Cerebellar cortex (tissue), 1 donor: ENCODE measurements at places on chromosomes 5 and 9.
A peak's percentile ranks its signal among the peaks of the same experiment; 100 is the strongest.

- no peak for DNase-seq
These were observed 304.4 kb upstream of the IRX4 start for GRCh38 chr5:2187156-2187555.

- no peak for DNase-seq
These were observed 110.2 kb downstream of the PJA2 start for GRCh38 chr5:109299557-109299956.

DNA sequence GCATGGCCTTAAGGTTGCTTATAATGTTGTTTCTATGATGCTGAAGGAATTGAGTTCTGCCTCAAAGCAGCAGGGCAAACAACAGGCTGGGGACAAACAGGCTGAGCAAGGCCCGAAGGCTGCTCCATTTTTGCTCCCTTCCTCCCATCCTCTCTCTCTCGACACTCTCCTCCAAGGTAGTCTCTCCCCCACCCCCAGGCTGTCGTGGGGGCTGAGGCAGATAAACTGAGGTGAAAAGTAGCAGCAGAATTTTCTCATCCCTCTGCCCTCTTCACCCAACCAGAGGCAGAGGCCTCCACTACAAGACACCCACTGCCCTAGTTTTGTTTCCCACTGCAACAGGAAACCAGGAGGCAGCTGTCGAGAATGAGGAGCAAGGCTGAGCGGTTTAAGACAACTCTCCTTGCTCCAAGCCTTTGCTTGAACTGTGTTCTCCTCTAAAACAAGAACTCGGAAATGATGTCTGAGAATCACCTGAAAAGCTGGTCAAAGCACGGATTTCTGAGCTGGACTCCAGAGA is 13.5 kb upstream of the GNA14 start:
- DNase-seq: no peak

DNA sequence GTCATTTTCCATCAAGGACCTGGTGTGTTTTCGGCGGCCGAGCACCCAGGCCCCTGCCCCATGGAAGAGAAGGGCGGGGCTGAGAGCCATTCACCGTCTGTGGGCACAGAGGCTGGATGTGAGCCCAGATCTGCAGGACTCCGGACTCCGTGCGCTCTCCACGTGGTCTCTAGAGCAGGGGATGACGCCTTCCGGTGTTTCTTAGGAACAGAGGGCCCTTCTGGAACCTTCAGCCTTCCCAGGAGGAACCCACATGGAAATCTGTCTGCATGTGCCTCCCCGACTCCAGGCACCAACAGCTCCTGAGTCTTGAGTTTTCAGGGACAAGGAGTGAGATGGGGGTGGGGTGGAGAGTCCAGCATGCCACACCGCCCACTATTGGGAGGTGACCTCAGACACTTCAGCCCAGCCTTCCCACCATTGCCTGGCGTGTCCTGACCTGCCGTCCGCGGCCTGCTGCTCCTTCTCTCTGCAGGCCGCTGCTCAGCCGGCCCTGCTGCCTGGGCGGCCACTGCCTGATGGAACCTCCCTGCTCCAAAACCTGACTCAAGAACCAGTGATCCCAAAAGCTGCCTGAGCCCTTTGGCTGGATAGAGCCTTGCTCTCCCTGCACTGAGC is 2.4 kb upstream of the RXRA start:
- peak; percentile 33 for DNase-seq

DNA sequence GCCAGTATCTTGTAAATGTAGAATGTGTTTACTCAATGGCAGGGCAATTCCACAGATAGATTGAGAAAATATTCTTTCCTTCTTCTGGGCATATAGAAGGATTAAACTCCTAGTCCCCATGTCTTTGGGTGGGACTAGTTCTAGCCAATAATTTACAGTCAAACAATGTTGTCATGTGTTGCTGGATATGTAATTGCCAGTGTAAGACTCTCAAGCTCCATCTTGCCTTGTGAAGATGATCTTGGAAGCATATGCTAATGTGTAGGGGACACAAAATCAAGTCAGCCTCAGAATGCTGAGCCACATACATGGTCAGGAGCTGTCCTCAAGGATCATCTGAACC is 386.9 kb downstream of the CETN3 start:
- no peak for DNase-seq

- DNase-seq: no peak
These were observed 64.9 kb downstream of the RALGPS1 start for GRCh38 chr9:126979461-126979860.
